Stimulated activated CD4-positive, alpha-beta T cell treated with anti-CD3 and anti-CD28 coated beads, Interleukin-4, amount 100 ng/mL, for 48 hours (primary cell): ENCODE measurements at places on chromosomes 3 and 15.

DNA sequence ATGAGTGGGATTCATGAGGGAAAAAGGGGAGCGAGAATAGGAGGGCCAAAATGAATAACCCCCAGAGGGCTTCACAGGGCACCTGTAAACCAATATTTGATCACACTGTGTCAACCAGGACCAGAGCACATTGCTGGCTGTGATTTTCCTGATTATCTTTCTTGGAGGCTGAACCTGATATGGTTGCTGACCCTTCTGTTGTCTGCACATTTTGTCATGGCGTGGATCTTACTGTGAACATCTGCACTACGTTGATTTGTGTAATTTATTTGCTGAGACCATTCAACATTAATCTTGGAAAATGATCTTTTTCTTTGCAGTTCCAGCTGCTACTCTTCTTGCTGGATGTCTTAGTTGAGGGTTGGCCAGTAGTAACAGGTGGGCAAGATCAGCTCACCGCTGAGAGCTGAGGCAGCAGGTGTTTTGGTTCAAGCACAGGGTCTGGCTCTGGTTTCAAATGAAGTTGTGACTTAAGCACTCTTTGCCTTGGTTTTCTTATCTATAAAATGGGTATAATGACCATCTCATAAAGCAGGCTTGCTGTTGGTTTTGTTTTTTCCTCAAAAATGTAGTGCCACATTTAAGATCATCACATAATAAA is 61.2 kb downstream of the ARHGEF26 start:
- no peak for DNase-seq

DNA sequence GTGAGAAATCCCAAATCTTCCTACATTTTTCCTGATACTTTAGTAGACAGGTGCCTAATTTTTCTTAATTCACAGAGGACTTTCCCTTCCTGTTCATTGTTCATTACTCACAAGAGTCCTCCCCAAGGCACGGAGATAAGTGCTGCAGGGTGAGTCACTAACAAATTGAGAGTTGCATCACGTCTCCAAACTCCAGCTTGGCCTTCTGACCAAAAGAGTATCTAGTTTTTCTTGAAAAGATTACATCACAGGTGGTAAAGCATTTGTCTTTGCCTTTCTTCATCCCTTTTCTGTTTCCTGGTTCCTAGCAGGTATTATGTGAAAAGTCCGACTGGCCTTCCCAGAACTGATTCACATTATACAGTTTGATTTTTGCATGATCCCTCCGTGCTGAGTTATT is 24.9 kb upstream of the RASGRP1 start:
- no peak for DNase-seq

DNA sequence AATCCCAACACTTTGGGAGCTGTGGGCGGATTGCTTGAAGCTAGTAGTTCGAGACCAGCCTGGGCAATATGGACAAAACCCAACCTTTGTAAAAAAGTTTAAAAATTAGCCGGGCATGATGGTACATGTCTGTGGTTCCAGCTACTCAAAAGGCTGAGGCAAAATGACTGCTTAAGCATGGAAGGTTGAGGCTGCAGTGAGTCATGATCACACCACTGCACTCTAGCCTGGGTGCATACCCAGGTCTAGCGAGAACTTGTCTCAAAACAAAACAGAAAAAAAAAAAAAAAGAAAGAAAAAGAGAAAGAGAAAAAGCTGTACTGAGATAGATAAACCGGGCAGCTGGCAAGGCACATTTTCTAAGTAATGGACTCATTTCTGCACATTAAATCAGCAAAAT is 10.6 kb downstream of the ARPP19 start:
- peak; percentile 19 for DNase-seq

- DNase-seq, result no peak
Measured at GRCh38 chr15:49415638-49416037, 7.4 kb upstream of the FGF7 start.

GRCh38 chr3:149080699-149081091 is 5.6 kb downstream of the HLTF start:
- DNase-seq, result no peak

DNA sequence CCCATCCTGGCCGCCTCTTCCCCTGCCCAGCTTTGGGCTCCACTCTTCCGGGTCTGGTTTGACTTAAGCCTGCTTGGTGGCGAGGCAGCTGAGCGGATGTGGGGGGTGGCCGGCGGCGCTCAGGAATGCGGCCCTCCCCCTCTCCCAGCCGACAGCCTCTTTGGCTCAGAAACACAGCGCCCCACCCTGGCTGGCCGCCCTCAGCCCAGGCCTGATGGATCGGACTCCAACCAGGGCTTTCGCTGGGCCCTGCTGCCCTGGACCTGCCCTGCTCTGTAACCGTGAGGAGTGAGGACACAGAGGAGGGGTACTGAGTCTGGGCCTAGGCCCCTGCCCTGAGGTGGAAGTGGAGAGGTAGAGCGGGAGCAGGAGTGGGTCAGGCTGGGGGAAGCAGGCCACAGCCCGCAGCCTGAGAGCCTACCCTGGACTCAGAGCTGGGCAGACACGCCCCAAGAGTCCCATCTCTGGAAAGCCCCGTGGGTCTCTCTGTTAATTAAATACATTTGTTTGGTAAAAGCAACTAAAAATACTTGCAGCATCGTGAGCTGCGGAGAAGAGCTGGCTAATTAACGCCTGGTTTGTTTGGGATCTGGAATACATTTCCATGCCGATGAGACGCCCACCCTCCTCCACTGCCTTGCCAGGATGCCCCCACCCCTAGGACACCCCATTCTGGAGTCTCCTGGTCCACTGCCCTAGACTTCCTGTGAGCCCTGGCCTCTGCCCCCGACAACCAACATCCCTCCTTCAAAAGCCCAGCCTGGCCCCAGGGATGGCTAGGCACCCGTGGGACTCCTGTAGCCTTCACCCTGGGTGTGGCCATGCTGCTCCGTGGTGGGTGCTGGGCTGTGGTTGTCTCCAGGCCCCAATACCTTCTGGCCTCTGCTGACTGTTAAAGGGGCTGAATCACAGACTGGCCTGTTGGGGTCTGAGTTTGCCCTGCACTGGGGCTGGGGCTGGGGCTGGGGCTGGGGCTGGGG is 19.6 kb downstream of the PLXNA1 start:
- DNase-seq, result no peak
